ENCODE measurements at places on chromosomes 12 and 14.

- DNase-seq, result no peak
Measured at GRCh38 chr14:31045501-31046080, 19.4 kb upstream of the STRN3 start.

DNA sequence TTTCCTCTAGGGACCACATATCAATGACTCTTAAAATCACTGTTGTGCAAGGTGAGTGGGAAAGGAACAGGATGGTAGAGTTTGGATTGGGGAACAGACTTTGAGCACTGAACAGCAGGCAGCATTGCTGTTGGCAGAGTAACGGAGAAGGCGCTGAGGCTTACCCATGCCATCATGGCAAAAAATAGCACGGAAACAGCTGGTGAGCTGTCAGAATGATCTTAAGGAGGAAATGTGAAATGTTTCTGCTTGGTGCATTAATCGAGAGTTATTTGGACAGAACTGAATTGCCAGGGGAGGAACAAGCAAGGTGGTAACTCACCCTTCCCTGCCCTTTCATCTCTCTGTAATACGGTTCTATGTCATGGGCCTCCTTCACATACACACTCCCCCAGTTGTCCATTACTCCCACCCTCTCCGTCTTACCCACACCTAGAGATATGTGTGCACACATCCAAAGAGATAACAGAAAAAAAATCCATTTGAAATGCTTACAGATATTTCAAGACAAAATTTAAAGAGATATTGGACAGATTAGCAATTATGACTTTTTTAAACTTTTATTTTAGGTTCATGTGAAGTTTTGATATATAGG lies 572.5 kb downstream of the DIO2 start:
- no peak for DNase-seq

DNA sequence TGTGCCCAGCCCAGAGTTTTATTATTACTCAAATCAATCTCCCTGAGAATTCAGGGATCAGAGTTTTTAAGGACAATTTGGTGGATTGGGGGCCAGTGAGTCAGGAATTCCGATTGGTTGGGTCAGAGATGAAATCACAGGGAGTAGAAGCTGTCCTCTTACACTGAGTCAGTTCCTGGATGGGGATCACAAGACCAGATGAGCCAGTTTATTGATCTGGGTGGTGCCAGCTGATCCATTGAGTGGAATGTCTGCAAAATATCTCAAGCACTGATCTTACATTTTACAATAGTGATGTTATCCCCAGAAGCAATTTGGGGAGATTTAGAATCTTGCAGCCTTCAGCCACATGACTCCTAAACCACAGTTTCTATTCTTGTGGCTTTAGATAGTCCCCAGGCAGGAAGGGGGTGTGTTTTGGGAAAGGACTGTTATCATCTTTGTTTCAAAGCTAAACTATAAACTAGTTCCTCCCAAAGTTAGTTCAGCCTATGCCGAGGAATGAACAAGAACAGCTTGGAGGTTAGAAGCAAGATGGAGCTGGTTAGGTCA lies 89.1 kb upstream of the CNOT2 start:
- no peak for DNase-seq

DNA sequence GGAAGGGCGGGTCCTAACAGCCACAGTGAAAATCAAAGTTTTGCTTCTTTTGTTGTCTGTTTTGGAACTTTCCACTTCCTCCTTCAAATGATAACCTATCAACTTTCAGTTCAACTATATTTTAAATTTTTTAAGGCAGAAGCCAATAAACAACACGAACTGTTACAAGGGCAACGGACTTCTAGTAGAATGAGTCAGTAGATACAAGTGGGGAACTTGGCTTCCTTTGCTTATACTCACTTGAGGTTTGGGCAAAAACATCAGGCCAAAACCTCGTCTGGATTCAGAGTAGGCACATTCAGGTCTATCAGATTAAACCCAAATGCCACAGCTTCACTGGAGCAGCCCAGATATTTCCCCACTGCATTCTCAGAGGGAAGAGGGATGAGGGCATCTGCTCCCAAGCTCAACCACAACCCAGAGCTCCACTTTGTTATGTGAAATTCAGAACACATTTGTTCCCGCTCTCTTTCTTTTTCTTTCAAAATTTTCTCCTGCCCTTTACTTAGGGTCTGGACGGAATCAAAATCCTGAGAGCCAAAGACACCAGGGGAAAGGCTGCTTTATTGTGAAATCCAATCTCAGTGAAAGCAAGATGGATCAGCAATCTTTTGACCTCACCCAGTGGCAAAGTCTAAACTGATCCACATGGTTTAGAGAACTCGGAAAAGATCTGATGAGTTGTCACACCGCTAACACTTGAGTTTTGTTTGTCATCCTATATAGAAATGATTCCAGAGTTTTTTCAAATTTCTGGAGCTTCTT lies 152.5 kb upstream of the BTG1 start:
- DNase-seq, result no peak

DNA sequence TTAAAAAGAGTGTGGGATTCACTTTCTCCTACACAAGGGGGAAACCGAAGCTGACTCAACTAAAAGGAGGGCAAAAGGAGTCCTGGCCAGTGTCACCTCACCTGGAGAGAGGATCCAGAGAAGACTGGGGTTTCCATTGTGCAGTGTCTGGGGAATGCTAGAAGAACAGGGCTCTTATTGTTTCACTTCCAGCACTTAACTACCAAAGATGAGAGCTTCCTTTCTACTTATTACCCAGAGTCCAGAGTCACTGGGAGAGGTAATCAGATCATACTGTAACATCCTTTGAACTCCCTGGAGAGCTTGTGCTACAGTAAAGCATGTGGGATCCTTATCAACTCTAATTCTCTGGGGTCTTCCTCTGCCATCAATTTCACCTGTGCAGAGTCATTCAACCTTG lies 148.4 kb upstream of the BCL2L14 start:
- DNase-seq, result no peak

- no peak for DNase-seq
Measured at GRCh38 chr12:52647601-52648000, 4.4 kb downstream of the KRT2 start.

- DNase-seq, result no peak
Measured at GRCh38 chr12:58310809-58311622, 369.6 kb downstream of the ATP23 start.

DNA sequence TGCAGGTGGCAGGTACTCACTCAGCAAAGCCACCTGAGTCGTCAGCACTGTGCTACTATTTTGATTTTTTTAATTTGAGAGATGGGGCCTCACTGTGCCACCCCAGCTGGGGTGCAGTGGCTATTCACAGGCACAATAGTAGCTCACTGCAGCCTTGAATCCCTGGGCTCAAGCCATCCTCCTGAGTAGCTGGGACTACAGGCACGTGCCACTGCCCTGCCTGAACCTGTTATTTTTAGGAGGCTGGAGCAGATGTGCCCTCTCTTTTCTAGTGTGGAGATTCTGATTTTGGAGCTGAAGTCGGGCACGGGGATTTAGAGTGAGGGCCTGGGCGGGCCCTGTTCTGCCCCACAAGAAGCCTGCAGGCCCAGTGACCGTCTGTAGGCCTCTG lies 17.3 kb downstream of the SLC25A47 start:
- no peak for DNase-seq

DNA sequence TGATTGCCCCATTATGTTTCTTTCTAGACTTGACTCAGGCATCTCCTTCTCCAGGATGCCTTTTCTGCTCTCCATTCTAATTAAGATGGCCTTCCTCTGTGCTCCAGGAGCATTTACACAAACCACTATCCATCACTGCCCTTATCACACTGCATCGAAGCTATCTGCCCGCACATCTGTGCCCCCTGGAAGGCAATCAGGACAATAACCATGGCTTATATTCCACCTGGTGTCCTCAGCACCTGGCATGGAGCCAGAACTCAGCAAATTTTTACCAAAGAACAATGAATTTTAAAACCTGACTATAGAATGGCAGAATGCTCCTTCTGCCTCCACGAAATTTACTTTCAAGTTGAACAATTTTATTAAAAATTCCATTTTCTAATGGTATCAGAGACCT lies 465.8 kb downstream of the APAF1 start:
- DNase-seq, result no peak

- no peak for DNase-seq
Measured at GRCh38 chr14:58977366-58977765, 211.1 kb upstream of the DAAM1 start.

- DNase-seq, result no peak
Measured at GRCh38 chr12:20213723-20214625, 154.4 kb upstream of the PDE3A start.

DNA sequence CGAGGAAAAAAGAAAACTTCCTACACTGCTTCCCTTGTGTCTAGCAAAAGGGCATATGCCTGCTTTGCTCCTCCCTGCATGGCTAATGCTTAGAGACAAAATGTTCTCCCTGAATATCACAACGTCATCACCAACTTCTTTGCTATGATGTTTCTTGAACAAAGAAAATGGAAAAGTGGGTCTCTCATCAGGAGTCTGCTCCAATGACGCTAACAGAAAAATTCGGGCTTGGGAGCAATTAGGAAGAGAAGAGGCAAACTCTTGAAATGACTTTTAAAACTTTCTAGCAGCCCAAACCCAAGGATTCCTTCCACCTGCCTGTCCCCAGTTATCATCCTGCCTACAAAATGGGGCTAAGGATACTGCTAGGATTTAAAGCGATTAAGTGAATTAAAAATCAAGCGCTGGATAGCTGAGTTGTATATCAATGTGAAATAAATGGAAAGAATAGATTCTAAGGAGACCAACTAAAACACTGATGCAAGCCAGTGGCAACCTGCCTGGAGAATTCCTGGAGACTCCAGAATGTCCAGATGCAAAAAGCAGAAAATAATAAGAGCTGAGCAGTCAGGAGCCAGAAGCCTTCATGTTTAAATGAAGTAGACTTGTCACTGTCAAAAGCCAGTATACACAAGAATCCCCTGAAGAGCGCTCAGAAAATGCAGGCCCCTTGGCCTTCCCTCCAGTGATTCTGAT lies 183.8 kb downstream of the DPF3 start:
- no peak for DNase-seq

DNA sequence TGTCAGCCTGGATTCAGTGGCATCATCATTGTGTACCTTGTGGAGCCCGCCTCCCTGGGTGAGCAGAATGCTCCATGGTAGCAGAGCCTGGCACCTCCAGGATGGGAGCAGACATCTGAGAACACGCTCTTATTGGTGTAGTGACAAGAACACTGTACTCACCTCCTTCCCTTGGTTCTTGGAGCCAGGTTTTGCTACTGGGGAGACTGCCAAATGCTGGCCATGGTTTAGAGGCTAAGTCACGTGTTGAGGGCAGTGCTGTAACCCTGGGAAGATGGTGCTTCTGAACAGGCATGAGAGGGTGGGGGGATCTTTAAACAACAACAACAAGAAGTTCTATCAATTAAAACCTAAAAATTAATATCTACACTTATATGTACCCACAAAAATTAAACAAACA lies 47.6 kb upstream of the ASPG start:
- DNase-seq, result no peak

GRCh38 chr12:62827042-62827441 lies 107.9 kb downstream of the PPM1H start:
- no peak for DNase-seq

All from activated effector memory CD4-positive, alpha-beta T cell treated with Interleukin-2 at 50 U/mL for 16 hours (primary cell).